ENCODE measurements at places on chromosomes 6 and 20.

- DNase-seq = no peak
Measured at GRCh38 chr6:168554472-168554871, 113.5 kb downstream of the SMOC2 start.

DNA sequence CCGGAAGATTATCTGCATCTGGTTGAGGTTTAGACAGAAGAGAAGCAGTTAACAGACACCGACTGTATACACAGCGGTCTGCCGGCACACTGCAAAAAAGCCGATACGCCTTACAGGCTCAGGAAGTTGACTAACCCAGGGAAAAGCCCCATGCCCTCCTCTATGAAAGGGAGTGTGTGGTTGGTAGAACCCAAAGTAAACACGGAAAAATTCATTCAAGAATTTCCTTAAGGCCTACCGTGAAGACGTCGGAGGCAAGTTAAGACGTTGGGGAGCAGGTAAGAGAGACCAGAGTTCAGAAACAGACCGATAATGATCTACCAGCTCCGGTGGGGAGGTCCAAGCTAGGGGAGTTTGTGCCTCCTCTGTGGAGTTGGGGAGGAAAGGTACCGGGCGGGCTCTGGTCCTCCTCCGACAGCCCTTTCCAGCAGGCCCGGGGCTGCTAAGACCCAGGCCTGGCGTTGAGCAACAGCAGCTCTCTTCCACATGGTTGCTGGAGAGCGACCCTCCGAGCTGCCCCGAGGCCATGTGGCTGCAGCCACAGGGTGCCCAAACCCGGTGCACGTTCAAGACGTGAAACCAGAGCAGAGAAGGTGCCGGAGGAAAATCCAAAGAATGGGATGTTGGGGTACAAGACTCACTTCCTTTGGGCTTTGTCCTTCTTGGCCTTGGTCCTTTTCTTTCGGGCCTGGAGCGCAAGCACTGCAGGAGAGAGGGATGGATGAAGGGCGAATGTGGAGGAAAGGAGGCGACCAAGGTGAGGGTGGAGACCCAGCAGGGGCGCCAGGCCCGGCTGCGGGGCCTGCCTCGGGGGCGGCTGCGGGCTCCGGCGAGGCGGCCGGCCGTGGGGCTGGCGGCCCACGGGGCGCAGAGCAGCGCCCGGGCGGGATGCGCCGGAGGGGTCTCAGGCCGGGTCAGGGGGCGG, 809 bp downstream of the SRPK1 start:
- DNase-seq = peak; percentile 55

DNA sequence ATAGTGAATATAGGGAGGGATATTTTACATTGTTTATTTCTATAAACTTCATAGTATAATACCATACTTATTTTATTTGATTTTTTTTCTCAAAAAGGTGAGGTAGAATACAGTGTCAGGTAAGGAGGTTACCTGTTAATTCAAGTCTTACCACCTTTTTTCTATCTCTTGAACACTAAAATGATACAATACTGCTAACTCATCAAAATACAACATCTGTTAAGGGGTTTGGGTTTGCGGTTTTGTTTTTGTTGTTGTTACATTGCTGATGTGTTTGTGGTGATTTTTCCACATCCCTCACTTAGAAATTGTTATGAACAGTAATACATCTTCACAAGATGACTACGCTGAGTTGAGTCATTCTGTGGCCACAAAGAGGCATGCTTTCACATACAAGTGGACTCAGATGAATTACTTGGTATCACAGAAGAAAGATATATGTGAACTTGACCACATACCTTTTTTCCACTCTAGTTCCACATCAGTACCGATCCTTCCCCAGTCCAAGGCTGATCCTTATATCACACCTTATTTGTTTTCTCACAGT, 139.4 kb upstream of the ID4 start:
- peak; percentile 87 for DNase-seq

DNA sequence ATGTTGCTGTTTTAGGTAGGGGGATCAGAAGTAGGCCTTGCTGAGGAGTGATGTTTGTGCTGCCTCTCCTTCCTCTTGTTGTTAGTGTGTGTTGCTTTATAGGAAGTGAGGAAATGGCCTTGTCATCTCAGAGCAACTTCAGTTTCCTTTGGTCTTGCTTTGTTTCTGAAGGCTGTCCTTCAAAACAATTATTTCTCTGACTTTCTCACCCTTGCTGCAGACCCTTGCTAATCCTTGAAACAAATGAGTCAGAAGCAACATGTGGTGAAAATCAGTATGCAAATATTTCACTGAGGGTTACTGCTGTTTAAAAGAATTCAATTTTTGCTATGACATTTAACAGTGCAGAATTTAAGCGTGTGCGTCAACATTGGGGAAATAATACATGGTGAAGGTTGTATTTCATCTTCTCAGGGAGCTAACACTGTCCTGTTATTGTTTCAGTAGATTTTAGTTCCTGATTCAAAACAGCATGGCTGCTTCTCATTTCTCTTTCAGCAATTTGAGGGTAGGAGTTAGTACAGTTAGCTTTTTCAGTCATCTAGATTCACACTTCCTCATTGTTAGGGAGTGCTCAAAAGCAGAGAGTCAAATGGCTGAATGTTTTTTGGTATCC, 13.8 kb downstream of the RNF144B start:
- DNase-seq = no peak

GRCh38 chr6:101302593-101302992, 90.9 kb upstream of the GRIK2 start:
- DNase-seq = no peak

All from NCI-H226 (cell line).